HEK293T (cell line): ENCODE measurements at places on chromosomes 5 and 9.
A peak's percentile ranks its signal among the peaks of the same experiment; 100 is the strongest.

GRCh38 chr5:95871146-95871806 is 48.8 kb upstream of the GLRX start:
- DNase-seq, result no peak

GRCh38 chr9:112341730-112342129 is 8.3 kb upstream of the PTBP3 start:
- DNase-seq, result no peak

GRCh38 chr5:121763665-121764064 is 88.0 kb upstream of the FTMT start:
- DNase-seq, result no peak

DNA sequence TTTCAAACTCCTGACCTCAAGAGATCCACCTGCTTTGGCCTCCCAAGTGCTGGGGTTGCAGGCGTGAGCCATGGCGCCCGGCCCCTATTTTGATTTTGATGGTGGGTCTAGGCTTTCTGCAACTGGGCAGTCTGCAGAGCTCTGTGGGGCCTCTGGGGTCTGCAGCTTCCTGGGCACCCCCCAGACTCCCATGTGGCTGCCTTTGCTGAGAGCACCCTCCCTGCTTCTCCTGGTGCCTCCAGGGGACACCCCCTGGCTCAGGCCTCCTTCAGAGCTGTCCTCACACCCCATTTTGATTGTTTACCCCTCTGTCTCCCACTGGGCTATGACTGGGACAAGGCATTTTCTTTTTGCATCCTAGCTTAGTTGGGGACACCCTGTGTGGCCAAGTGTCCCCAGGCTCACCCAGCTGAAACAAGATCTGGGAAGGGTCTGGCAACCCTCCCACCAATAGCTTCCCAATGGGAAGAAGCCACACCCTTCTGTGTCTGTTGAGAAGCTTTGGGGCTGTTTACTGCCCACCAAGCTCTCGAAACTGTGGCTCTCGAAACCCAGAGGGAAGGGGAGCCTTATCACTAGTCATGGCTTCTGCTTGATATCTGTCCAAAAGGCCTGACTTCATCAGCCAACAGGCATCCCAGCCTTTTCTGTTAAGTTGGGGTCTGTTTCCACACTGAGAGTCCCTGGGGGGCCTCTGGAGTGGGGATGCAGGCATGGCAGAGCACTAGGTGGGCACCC is 204.4 kb upstream of the IER5L start:
- no peak for DNase-seq

GRCh38 chr5:134086225-134086942 is 28.1 kb upstream of the TCF7 start:
- DNase-seq, result no peak

DNA sequence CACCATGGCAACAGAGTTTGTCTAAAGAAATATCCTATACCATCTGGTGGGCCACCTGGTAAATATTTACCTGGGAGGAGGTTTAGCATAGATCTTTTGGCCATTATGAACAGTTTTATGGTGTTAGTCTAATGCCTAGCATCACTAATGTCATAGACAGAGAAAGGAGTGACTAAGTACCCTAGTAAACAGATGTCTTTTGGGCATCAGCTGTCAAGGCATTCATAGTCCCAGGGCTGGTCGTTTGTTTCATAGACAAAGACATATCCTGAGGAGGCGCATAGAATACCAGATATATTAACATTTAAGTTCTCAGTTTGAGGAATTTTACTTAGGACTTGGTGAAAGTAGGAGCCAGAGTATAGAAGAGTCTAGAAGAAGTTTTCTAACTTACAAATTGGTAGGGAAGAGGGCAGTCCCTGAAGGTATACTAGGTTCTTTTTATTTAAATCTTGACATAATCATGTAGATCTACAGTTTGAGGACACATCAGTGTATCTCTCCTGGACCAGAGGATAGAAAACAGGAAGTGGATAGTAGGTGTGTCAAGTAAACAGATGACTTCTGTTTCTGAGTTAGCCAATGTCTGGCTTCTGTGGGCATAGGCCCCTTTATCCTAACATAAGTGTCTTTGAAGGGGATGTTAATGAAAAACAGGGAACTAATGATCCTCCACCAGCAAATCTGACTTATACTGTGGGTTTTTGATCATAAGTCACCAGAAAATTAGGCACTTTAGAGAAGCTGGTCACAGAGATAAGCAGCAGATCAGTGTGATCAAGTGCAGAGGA is 105.0 kb upstream of the PRSS3 start:
- no peak for DNase-seq

- no peak for DNase-seq
Observed at GRCh38 chr5:103327893-103328292, 69.3 kb downstream of the MACIR start.

DNA sequence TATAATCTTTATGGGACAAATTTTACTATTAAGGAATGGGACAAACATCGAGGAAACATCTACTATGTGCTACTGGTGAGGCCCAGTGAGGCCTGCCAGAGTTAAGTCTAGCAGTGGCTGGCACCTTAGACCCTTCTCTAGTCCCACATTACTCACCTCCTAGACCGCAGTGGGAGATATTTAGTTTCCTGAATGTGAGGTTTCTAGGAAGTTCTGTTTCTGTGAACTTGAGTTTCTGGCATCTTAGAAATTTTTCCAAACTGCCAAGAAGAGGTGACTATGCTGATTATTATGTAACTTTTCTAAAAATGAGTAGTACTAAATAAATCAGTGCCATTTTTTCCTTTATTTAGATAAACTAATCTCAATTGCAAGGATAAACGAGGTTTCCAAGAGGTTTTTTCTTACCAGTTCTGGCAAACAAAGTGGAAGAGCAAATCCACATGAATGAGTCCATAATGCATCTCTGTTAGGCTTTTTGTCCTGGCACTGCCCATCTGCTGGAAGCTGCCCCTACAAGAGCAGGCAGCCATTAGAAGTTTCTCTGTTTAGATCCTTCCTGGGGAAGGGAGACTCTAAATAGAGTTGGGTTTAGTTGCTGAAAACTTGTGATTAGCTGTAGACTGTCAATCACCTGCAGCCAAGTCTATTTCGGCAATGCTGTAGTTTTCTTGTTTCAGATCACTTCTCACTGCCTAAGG is 348.7 kb downstream of the MAN2A1 start:
- DNase-seq, result no peak

DNA sequence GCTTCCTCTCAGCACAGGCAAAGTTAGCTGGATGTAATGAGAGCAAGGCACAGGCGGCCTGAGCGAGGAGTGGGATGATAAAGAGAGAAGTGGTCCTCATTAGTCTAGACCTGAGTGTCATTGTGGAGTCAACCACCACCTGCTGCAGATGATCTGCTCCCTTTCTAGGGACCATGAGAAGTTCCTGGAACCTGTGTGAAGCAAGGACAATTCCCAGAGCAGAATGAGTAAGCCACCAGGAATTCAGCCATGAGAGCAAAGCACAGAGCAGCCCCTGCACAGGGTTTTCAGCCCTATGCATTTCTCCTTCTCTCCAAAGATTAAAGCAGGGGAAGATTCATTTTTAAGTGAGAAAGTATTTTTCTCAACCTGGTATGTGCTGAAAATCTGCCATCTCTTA is 146.8 kb upstream of the SPEF2 start:
- DNase-seq, result no peak

DNA sequence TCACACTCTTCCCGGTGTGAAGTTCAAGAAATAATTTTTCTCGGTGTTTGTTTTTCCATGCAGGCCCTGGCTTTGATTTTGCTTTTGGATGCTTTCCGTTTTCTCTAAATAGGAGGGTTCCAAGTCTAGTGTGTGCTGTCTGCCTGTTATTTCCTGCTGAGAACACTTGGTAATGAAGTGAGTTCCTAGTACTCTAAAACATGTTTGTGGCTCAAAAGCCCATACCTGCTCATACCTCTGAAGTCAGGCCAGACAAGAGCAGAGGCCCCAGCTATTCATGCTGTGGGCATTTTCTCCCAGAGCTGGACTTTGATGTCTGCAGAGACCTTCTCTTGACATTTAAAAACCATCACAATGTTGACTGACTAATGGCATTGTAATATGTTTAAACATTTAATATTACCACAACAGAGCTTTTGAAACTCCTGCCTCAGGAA is 211.2 kb downstream of the GOLPH3 start:
- no peak for DNase-seq

DNA sequence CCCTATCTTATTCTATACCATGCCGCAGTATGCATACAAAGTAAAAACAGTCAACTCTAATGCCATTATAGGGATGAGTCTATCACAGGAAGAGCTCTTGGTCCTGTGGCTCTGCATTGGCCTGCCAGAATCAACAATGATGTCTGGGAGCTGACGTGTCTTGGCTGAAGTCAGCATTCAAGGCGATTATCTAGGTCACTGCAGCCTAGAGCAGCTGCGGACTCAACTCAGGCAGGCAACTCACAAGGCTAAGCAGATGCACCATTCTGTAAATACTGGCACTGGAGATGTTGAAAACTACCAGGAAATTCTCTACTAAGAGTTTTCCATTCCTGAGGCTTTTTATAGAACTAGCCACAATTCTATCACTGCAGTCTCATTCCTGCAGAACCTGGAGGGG is 13.3 kb downstream of the SPATA9 start:
- DNase-seq, result no peak

DNA sequence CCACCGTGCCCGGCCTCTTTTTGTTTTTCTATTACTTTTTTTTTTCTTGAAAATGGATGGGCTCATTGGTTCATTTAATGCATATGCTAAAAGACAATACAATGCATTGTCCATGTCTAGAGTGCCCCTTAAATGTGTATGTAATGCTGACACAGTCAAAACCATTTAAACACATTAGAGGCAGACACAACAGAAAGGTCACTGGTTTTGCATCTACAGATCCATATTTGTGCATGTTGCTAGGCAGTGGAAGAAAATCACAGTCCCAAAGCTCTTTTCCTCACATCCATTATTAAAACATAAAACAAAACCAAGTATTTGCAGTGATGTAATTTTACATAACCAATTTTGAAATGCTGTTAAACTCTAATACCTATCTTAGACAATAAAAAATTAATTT is 389.0 kb downstream of the TAF11L14 start:
- no peak for DNase-seq

DNA sequence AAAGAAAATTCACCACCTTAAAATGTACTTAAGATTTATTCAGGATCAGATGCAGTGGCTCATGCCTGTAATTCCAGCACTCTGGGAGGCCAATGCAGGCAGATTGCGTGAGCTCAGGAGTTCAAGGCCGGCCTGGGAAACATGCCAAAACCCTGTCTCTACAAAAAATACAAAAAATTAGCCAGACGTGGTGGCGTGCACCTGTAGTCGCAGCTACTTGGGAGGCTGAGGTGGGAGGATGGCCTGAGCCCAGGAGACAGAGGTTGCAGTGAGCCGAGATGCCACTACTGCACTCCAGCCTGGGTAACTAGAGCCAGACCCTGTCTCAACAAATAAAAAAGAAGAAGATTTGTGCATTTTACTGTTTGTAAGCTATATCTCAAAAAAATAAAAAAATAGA is 34.7 kb upstream of the GFPT2 start:
- DNase-seq, result no peak

GRCh38 chr9:97504381-97505216 is 3.1 kb downstream of the TMOD1 start:
- DNase-seq, result no peak

DNA sequence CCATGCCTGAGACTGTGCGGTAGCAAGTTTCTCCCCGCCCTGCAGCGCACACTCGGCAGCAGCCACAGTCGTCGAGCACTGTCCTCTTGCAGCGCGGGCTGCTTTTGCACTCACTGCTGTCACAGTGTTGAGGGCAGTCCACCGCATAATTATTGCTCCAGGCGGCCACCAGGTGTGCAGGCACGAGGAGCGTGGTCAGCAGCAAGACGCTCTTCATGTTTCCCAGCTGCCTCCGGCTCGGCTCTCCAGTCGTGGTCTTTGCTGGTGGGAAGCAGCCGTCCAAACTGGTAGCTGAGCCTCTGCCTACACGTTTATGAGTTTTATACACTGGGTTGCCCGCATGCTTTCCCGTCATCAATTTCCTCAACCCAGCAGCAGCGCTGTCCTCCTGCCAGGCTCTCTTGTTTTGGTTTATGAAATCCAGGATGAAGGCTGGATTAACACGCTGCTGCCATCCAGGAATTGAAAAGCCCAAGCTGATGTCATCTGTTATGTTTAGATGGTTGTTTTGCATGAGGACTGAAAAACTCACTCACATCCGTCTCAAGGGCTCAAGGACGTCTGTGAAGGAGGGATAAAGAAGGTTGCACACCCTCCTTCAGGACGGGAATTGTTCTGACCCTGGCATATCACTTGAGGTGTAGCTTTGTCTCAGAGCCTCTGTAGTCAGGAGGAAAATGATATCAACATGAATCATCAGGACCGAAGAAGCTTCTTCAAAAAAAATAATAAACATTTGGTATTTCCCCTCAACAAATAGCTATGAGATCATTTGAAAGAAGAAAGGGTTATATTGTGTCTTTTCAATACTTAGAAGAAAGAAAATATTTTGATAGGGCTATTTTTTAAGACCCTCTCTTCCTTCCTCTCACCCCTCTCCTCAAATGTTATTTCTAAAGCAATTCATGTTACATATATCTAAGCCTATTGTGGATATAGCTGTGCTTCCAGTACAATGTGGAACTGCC is at the start of gene ESM1:
Gene ESM1, minus strand, starts transcription at position 293 of the 968 bp plus-strand sequence. Its CDS starts 76 bp downstream, at position 217.
- DNase-seq, result peak; percentile 36

GRCh38 chr9:89340332-89340731 is 22.0 kb downstream of the SECISBP2 start:
- no peak for DNase-seq

DNA sequence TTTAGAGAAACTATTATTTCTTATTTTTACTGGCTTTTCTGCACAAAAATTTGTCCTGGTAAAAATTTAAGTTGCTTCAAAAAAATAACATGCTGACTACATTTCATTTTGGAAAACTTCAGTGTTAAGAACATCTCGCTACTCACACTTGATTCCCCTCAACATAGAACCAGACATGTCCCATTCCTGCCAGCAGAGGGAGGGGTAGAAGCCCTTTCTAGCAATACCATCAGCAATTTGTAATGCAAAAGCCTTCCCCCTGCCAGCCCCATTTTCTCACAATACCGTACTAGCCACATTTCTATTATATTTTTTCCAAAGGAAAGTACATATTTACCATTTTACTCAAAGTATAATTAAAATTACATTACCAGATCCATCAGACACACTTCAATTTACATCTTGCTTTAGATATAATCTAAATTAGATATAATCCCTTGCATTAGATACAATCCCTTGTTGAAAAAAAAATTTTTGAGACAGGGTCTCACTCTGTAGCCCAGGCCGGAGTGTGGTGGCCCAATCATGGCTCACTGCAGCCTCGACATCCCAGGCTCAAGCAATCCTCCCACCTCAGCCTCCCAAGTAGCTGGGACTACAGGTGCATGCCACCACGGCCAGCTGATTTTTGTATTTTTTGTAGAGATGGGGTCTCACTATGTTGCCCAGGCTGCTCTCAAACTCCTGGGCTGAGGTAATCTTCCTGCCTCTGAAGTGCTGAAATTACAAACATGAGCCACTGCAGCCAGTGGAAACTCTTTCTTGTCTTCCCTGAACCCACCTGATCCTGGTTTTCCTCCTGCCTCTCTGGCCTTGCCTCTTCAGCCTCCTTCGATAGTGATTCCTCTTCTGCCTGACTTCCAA is 39.6 kb upstream of the IDNK start:
- peak; percentile 65 for DNase-seq

GRCh38 chr9:9079473-9079872 is 1279.9 kb upstream of the DMAC1 start:
- no peak for DNase-seq

GRCh38 chr9:81002242-81002641 is 687.1 kb downstream of the TLE1 start:
- DNase-seq, result no peak
